SJSA1 (cell line): ENCODE measurements at places on chromosomes 7 and 10.
A peak's percentile ranks its signal among the peaks of the same experiment; 100 is the strongest.

DNA sequence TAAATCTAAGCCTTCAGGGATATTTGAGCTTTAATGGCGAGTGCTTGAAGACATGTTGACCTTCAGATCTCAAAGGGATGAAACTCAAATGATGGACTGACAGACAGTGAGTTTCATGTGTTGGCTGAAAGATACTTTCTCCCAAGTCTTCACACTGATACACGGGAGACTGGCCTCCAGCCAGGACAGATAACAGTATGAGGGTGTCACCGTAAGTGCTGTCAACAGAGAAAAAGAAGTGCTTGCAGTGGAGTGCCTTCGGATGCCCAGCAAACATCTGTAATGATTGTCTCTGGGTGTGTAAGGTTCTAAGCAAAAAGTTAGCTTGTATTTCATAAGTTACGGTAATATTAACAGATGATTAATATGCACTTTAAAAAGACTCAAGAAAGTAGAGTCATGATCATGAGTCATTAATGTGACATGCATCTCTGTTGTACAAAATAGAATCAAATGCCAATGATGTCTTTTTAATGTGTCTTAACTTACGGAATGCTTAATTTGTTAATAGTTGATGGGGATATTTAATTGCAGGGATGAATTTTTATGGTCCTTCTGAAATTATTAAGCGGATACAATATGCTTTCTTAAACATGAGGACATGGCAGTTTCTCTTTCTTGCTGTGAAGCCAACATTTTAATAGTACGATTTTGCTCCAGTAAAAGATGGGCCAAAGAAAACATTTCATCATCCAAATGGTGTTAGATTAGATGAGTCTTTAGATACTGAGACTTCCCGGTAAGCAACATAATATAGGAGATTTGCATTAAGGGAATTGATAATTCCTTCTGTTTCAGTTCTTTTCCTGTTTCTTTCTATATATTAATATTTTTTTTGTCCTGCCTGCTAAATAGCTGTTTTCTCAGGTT, 292.5 kb downstream of the GALNT17 start:
- no peak for DNase-seq

DNA sequence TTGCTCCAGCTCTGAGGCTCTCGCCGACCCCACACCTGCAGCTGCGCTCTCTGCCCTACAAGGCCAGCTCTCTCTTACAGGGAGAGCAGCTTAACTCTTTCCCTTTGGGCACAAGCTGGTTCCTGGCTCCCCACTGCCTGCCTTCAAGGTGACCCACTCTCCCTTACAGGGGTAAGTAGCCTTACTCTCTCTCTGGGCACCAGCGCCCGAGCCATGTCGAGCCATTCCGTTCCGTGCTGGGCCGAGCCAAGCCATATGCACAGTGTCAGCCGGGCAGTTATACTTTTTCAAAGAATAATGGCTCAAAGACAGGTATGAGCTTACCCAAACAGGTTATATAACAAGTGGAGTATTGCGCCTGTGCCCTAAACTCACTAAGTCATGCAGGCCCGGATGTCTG, 44.6 kb downstream of the VIM start:
- no peak for DNase-seq

DNA sequence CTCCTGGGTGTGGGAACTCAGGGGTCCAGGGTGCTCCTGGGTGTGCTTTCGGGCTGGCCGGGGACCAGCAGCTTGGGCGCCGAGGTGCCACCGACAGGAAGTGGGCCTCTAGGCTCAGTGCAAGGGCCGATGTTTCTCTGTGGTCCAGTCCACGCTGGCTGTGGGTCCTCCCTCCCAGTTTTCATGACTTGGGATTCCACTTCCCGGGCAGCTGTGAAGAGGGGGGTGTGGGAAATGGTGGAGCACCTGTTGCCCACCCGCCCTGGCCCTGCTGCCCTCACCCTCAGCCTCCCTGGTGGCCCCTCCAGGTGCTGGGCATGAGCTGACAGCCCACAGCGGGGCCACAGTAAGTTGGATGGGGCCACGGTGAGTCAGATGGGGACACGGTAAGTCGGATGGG, 58.5 kb downstream of the NKX6-2 start:
- DNase-seq = no peak

- DNase-seq = no peak
Measured at GRCh38 chr7:3866277-3866676, 565.2 kb downstream of the SDK1 start.

- no peak for DNase-seq
Measured at GRCh38 chr10:109968953-109969759, 38.6 kb upstream of the ADD3 start.

DNA sequence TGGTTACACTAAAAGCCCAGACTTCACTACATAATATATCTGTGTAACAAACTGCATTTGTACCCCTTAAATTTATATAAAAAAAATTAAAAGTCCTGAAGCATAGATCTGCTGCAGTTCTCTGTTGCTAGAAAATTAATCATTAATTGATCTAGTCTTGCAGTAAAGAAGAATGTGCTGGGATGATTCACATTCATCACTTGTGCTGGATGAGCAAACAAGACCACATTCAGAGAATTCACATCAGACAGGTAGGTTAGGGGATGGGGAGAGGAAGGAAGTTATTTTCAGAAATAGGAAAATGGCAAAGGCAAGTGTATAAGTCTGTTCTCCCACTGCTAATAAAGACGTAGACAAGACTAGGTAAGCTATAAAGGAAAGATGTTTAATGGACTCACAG, 1019.0 kb downstream of the KCNMA1 start:
- no peak for DNase-seq

- peak; percentile 88 for DNase-seq
Measured at GRCh38 chr10:43867667-43868565, 219.2 kb upstream of the ZNF32 start.
